Chondrocyte (in vitro differentiated cells): ENCODE measurements at places on chromosomes 11 and 22. TPM values are rescaled to one million over a fixed set of nuclear protein-coding genes. Genes with fewer than 3 reads are reported as not detected.
A peak's percentile ranks its signal among the peaks of the same experiment; 100 is the strongest.

- DNase-seq = no peak
Observed at GRCh38 chr11:133506551-133507094, 25.7 kb downstream of the OPCML start.

DNA sequence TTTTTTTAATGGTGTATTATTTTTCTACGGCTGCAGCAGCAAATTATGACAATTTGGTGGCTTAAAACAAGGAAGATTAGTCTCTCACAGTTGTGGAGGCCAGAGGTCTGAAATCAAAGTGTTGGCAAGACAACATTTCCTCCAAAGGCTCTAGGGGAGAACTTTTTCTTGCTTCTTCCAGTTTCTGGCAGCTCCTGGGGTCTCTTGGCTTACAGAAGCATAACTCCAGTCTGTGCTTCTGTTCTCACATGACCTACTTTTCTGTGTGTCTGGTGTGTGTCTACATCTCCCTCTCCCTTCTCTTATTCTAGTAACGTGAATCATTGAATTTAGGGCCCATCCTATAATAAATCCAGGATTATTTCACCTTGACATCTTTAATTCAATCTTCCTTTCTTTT is 551.9 kb upstream of the LUZP2 start:
- DNase-seq = no peak

DNA sequence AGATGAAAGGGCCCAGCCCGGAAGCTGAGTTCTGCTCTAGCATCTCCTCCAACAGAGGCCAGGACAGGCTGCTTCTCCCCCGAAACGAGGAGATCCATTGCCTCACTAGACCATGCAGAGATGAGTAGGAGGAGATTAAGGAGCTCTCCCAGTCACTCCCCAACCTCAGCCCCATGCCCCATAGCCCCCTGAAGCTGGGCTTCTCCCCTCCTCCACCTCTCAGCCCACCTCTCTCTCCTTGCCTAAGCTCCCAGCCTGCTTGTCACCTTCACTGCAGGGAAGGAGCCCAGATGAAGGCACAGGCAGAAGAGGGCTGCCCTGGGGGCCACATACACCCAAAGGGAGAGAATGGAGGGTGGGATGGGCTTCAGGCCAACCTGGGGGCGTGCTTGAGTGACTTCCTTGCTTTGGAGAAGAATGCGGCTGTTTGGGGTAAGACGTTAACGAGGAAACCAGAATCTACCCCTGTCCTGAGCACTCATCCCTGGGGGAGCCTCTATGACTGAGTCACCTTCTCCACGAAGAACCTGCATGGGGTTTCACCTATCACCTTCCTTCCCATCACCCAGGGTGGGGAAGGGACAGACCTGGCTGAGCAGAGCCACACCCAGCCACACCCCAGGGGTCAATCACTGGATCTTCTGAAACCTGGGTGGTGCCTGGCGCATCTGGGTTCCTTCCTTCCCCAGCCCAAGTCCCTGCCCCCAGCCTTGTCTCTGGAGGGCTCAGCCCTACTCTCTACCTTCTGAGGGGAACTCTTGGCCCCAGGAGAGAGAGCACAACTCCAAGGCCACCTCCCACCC is 11.6 kb upstream of the GNAZ start:
- peak; percentile 53 for DNase-seq

NLRP14 gene
- total RNA-seq = 0.05 TPM in 1 of 3 replicates, not detected in the others

DNA sequence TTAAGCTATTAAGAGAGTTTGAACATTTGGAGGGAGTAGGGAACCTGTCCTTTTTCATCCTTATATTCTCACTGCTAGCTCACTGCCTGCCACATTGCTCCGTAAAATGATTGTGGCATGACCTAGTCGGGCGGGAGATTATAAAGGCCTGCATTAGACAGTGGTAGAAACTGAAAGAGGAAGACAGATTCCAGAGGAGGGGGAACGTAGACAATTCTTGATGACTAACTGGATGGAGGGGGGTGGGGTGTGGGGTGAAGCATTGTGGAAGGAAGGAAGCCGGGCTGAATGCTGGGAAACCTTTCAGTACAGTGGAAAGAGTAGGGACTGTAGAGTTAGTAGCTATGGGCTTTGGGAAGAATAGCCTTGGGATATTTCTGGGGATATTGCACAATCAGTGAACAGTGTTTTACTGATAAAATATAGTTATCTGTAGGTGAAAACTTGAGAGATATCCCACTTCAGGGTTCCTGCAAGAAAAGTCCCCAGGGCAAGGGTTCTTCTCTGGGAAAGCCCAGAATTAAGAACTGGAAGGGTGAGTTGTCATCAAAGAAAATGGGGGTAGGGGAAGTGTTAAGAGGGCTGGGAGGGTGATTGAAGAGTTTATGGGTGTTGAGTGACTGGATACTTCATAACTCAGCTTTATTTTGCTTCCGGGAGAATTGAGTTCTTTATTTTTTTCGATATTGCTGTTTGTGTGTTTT is 2.1 kb downstream of the MED15 start:
- no peak for DNase-seq

GRCh38 chr11:10432493-10432892 is 22.6 kb upstream of the AMPD3 start:
- DNase-seq = no peak

- no peak for DNase-seq
Observed at GRCh38 chr11:103714246-103714645, 322.2 kb upstream of the DDI1 start.

CCDC88B gene
- 0.82 to 1.3 TPM (median 0.99 TPM) in 3 replicates for total RNA-seq

GRCh38 chr11:30281476-30282288 is 41.2 kb upstream of the ARL14EP start:
- peak; percentile 71 for DNase-seq

DNA sequence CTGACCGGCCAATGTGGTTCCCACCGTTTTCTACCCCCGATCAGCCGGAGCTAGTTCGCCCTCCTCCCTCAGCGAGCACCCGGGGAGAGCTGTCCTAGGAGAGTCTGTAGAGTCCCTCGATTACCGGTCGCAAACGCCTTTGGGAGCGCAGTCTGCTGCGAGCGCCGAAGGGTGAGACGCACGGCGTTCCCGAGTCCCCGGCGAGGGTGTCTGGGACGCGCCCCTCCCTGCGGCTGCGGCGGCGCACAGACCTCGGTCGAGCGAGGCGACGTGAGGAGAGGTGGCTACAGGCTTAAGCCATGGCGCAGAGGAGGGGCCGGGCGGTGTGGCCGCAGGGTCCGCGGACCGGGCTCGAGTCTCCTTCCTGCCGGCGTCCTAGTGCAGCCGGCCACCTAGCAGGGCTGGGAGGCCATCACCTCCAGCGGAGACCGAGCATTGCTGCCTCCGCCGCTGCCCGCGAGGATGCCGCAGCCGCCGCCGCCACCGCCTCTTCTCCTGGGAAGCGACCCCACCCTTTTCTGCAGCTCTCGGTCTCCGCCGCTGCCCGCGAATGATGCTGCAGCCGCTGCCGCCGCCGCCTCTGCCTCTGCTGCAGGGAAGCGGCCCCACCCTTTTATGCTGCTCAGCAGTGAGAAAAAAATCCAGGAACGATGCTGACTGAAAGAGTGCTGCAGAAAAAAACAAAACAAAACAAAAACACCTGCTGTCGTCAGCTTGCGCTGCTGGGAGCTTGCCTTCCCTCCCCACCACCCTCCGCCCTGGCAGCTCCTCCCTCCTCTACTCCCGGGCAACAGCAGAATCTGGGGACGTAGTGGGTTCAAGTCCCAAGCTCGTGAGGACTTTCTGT is at the start of gene MAP6:
Gene MAP6, minus strand, starts transcription at position 588 of the 847 bp plus-strand sequence. CDS start 669 bp downstream, outside the sequence.
- DNase-seq = no peak

DNA sequence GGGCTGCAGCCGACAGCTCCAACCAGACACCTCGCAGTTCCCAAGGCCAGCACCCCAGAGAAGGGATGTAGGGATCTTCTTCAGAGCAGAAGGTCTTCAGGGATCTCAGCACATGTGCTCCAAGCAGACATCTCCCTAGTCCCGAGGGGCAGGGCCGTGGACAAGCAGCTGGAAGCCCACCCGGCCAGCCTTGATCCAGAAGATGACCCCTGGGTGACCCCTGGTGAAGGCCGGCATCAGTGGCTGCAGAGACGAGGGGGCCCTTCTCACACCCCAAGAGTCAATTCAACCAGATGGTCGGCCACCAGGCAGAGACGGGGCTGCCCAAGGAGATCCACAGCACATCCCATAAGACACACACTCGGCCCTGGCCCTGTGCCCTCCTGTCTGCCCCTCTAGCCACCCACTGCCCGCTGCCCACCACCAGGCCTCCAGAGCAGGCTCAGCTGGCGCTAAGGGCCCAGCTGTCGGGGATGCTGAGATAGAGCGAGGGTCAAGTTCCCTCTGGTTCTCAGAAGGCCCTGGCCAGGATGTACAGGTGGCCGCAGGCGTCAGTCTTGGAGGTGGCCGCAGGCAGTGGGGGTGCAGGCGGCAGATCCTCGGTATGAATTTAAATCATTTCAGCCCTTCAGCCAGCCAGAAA is 168.3 kb downstream of the BRD1 start:
- no peak for DNase-seq

NCAM1 gene
- total RNA-seq = 3.4 to 6.0 TPM (median 3.9 TPM) in 3 replicates

GRCh38 chr22:23001463-23001862 is 68.9 kb upstream of the GNAZ start:
- no peak for DNase-seq

- no peak for DNase-seq
Observed at GRCh38 chr11:111570796-111571195, 30.3 kb downstream of the LAYN start.

LIPT2 gene
- 1.4 to 2.3 TPM (median 1.7 TPM) in 3 replicates for total RNA-seq

- DNase-seq = peak; percentile 91
Observed at GRCh38 chr22:38870312-38870741, 1.7 kb downstream of the CBX6 start.

DNA sequence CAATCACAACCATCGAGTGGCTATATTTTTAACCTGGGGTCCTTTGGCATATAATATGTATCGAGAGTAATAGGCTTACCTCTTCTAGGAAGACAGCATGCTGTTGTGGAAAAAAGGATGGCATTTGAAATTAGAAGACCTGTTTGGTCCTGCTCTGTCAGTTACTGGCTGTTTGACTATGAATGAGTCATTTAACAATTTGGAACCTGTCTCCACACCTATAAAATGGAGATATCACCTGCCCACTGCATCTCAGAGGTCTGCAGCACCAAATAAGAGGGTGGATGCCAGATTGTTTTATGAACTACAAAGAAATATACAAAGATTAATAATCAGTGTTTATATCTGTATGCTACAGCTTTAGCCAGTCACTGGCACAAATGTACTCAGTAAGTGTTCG is 60.8 kb downstream of the SLC25A17 start:
- DNase-seq = no peak

GRCh38 chr22:26514419-26515161 is 2.3 kb upstream of the TFIP11 start:
- DNase-seq = no peak

TRMU gene
- 26.5 to 39.2 TPM (median 27.3 TPM) in 3 replicates for total RNA-seq

DNA sequence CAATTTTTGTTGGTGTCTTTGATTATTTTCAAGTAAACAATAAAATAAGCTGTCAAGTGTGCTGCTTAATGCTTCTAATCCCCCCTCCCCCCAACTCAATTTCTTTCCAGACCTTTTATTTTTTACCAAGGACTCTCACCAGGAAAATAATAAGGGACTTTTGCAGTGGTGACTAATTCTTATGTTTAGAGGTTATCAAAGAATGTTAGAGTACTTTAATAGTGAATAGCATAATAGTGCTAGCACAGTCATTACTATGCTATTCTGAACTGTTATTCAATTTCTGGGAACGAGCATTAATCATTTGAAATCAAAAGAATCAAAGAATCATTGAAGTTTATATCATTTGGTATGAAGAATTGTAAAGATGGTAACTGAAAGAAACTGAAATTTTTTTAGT is 251.4 kb downstream of the DDX10 start:
- DNase-seq = no peak

DNA sequence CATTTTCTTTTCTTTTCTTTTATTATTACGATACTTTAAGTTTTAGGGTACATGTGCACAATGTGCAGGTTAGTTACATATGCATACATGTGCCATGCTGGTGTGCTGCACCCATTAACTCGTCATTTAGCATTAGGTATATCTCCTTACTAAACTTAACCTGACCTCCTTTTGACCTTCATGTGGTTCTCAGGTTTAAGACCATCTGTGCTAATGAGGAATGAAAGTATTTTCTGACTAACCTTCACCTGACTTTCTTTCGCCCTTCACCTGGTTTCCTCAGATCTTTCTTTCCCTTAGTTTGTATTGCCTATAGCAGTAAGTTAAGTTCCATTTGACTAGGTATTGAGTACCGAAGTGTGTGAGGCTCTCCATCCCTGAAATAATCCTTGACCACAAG is 6.5 kb downstream of the EXPH5 start:
- no peak for DNase-seq

EMSY gene
- 16.6 to 21.9 TPM (median 17.1 TPM) in 3 replicates for total RNA-seq

- DNase-seq = no peak
Observed at GRCh38 chr11:60734279-60734678, 9.8 kb downstream of the MS4A18 start.

PRR33 gene
- total RNA-seq = not detected in 3 replicates

DNA sequence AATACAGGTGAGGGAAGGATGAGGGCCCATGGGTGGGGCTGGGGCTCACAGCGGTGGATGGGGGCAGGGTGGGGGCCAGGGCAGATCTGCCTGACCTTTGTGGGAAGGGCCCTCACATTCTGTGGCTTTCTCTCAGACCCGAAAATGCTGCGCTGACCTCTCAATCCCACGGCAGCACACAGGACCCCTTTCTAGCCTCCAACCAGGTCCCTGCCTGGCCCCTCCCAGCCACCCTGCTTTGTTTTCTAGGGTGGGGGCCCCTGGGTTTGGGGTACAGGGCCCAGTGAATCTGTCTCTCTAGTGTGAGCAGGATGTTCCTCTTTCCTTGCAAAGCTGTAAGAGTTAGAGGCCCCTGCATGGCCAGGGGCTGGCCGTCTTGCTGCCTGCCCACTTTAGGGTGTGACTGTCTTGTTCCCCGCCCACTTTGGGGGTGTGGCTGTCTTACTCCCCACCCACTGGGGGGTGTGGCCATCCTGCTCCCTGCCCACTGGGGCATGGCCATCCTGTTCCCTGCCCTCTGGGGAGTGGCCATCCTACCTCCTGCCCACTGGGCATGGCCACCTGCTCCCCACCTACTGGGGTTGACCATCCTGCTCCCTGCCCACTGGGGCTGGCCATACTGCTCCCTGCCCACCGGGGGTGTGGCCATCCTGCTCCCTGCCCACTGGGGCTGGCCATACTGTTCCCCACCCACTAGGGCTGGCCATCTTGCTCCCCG is 11.5 kb downstream of the PARVG start:
- DNase-seq = no peak

GRCh38 chr11:28346721-28347120 is 238.5 kb downstream of the METTL15 start:
- no peak for DNase-seq

SPON1 gene
- 0.10 TPM in 1 of 3 replicates, not detected in the others for total RNA-seq

DNA sequence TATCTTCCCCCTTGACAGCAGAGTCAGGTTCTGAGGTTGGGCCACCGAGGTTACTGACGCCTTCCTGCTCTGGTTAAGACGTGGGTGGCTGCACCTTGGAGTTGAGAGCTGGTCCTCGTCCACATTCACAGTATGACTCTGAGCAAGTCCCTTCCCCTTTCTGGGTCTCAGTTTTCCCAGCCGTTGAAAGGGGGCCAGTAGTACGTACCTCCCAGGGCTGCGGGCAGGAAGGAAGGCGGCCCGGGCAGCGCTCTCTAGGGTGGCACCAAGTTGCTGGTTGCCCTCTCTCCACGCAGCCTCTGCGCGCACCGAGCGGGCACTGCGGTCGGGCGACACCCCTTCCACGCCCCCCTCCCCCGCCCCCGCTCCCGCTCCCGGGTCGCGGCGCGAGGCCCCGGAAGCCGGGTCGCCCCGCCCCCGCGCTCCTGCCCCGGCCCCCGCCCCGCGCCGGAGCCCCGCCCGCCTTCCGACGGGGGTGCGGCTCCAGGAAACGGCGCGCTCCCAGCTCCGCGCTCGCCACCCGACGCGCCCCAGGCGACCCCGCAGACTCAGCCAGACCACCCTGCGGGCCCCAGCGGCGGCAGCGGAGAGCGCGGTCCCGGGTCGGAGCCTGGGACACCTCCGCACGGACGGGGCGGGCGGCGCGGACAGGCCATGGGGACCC is at the start of gene EHBP1L1:
Gene EHBP1L1, plus strand, starts transcription at position 486 of the 664 bp plus-strand sequence. CDS start 250 bp downstream, outside the sequence.
- DNase-seq = no peak

- DNase-seq = no peak
Observed at GRCh38 chr11:46755962-46756361, 36.9 kb downstream of the F2 start.
